ENCODE measurements at places on chromosomes 3 and 15.
A peak's percentile ranks its signal among the peaks of the same experiment; 100 is the strongest.

DNA sequence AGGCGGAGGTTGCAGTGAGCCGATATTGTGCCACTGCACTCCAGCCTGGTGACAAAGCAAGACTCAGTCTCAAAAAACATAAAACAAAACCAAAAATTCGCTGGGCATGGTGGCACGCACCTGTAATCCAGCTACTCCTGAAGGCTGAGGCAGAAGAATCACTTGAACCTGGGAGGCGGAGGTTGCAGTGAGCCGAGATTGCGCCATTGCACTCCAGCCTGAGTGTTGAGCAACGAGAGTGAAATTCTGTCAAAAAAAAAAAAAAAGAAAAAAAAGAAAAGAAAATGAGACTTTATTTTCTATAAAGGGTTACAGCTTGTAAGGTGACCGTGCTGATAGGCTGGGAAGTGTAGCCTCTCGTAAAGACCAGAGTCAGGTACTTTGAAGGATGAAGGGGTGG lies 6.0 kb upstream of the HACD3 start:
- H3K27ac ChIP-seq: no peak overlapping the region
- H3K27me3 ChIP-seq: no peaks in the 10 kb centered on the region
- no peak for DNase-seq
- no peaks in the 10 kb centered on the region for H3K4me1 ChIP-seq

DNA sequence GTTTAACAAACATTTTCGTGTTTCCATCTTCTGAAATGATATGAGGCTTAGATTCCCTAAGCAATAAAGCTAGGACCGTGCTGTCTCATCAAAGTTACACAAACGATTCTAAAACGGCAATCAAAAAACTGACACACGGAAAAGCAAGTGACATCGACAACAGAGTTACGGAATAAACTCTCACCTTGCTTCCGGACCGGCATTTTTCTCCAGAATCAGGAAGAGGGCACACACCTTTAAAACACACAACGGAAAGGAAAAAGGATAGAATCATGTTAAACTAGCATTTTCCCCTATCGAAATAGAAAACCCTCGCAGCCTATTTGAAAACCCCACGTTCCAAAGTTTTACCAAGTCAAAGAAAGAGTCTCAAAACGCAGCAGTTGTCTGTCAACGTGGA lies 1.4 kb downstream of the DLG1 start:
- H3K4me3 ChIP-seq: peak overlapping the region; percentile 88
- DNase-seq: no peak
- H3K27ac ChIP-seq: peak overlapping the region; percentile 84
- H3K27me3 ChIP-seq: peaks cover 13% of the 10 kb centered on the region
- H3K36me3 ChIP-seq: peaks cover 18% of the 10 kb centered on the region

- no peak overlapping the region for H3K27ac ChIP-seq
- peaks cover 4% of the 10 kb centered on the region for H3K27me3 ChIP-seq
- no peak for DNase-seq
These were observed 43.3 kb downstream of the HOMER2 start for GRCh38 chr15:82909080-82909815.

- peaks cover 3% of the 10 kb centered on the region for H3K27me3 ChIP-seq
- no peak overlapping the region for H3K4me3 ChIP-seq
- H3K36me3 ChIP-seq: no peaks in the 10 kb centered on the region
- no peak overlapping the region for H3K27ac ChIP-seq
These were observed 156.7 kb downstream of the TJP1 start for GRCh38 chr15:29665444-29666003.

DNA sequence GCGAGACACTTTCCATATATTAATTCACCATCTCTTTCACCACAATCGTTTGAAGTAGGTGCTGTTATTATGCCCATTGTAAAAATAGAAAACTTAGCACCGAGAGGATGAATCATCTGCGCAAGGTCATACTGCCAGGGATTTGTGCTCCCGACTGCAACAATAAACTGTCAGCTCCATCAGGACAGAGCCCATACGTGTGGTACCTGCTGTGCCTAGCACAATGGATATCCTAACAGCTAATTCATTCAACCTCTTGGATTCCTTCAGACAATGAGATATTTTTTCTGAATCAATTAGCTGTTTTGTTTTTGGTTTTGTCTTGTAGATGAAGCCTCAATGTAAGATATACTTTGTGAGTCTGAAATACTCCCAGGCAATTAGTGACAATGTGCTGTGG lies 32.3 kb upstream of the PROK2 start:
- H3K27ac ChIP-seq: no peak overlapping the region
- H3K27me3 ChIP-seq: peaks cover 2% of the 10 kb centered on the region
- no peak for DNase-seq
- H3K36me3 ChIP-seq: no peaks in the 10 kb centered on the region

GRCh38 chr3:149448331-149448831 lies 26.1 kb upstream of the TM4SF4 start:
- no peak overlapping the region for H3K27ac ChIP-seq
- peaks cover 4% of the 10 kb centered on the region for H3K36me3 ChIP-seq
- DNase-seq: no peak
- H3K27me3 ChIP-seq: peaks cover 8% of the 10 kb centered on the region
- no peaks in the 10 kb centered on the region for H3K4me1 ChIP-seq

DNA sequence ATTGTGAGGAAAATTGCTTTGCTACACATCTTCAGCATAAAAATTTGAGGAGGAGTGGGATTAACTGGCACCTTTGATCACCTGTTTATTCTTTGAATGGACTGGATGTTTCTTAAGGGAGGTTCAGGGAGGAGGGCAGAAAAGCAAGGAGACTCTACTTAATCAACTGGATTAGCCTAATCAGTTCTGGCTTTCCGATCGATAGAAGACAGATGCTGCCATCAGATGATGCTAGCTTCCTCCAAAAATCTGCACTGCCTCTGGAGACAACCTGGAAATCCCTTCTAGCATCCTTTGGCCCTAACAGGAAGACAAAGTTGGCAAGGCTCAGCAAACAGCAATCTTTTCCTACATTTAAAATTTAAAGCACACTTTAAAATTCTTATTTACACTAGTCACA lies 197.8 kb downstream of the EBLN2 start:
- H3K27me3 ChIP-seq: peaks cover 11% of the 10 kb centered on the region
- no peaks in the 10 kb centered on the region for H3K4me1 ChIP-seq
- H3K4me3 ChIP-seq: no peak overlapping the region
- no peak for DNase-seq

Measured in activated CD8-positive, alpha-beta T cell treated with anti-CD3 and anti-CD28 coated beads for 36 hours (primary cell).